ENCODE measurements at places on chromosomes 5 and 9. TPM values are rescaled to one million over a fixed set of nuclear protein-coding genes. Genes with fewer than 3 reads are reported as not detected.

DNA sequence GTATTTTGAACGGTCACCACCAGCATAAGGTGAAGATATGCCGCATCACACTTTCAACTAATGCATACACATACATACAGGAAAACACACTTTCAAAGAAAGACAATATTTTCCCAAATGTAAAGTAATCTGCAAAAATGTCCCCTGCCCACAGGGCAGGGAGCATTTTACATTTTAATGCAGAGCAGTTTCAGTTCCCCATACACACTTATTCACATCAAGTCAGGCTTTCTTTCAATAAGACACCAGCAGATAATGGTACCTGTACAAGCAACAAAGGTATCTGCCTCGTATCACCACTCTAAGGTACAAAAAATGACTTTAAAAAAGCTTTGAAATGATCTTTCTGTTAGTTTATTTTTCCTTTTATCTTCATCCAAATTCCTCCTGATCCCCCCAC, 247.1 kb upstream of the CCNG1 start:
- no peak for DNase-seq

DNA sequence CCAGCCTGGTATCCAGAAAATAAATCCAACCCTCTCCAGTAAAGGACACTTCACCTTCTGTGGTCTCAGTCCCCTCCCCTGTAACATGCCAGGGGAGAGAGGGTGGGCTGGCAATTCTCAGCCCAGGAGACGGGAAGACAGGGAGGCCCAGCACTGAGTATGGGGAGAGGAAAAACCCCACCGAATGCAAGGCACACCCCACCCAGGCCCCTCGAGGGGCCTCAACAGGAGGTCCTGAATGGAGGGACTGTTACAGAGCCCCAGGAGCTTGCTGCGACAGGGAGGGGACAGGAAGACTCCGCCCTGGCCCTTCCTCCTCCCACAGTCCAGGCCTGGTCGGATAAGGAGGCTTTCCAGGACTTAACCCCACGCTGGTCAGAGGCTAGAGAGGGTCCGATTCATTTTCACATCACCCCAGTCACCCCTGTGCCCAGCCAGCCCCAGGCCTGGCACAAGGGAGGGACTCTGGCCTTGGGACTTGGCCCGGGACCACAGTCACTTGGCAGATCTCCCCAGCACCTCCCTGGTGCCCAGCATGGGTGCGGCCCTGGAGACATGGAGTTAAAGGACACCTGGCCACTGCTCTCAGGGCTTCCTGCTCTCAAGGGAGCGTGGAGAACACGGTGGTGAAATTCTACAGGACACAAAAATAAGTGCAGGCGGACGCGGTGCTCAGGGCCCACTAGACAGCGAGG, 44.9 kb upstream of the STXBP1 start:
- DNase-seq: no peak

DNA sequence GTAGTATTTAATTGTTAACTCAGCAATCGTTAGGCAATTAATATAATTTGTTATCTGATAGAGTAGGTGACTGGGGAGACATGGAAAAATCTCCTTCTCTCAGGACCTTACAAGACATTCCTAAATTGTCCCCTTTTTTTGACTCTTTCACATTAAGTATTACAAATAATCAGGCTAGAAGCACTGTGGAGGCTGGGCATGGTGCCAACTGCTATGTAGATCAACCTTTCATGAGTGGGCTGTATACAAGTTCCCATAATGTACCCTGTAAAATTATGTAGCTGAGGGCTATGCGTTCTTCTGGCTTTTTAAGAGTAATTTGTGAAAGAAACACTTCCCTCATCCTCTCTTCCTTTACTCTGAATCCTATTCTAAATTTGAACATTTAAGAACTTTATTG, 140.2 kb downstream of the NFIB start:
- peak; percentile 7 for DNase-seq

- DNase-seq: no peak
Measured at GRCh38 chr9:34612788-34613390, 992 bp upstream of the RPP25L start.

DNA sequence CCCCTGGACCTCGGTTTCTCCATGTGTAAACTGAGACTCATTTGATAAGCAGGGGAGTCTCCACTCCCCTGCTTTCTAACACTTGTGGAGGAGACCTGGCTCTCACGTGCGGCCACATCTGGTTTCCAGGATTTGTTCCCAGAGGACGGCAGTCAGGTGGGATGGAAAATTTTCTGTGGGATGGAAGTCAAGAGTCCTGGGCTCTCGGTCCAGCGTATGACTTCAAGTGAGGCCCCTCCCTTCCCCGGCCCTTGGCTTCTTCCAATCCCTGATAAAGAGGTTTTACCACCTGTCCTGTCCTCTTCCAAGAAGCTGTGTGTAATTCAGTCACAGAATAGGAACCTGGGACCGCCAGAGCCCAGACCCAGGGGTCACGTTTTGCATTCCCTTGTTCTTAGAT, 35.0 kb downstream of the TMOD1 start:
- DNase-seq: no peak

DNA sequence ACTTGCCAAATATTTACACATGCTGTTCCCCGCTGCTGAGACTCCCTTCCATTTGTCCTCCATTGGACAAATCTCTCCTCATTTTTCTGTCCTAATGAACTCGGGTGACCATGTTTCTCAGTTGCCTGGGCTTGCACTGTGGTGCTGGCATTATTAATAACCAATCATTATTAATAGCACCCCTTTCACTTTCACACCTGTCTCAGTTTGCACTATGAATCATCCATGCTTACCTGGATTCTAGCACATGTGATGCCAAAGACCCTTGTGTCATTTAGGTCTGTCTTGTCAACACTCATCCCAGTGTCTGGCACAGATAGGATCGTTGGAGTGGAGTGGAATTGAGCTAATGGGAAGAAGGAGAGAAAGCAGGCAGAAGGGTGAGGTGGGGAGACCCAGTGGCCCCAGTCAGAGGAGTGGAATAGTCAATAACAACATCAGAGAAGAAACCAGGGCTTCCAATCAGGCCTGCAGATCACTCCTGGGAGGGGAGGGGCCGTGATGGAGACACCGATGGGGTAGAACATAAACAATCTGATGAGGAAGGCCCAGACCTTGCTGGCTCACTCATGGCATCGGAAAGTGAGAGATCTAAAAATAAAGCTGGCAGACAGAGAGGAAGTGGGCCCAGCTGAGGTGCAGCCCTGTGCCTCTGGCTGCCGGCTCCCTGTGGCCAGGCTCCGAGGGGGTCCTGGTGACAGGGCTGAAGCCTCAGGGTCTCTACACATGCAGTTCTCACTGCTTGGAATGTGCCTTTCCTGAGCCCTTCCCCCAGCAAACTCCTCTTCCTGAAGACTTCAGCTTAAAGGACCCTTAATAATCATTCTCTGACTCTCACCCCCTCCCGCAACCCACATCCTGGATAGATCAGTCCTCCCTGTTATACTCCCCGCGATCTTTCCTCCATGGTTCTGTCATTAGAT, 33.5 kb upstream of the CRB2 start:
- no peak for DNase-seq

- no peak for DNase-seq
Measured at GRCh38 chr9:34133436-34133949, 7.0 kb upstream of the DCAF12 start.

DNA sequence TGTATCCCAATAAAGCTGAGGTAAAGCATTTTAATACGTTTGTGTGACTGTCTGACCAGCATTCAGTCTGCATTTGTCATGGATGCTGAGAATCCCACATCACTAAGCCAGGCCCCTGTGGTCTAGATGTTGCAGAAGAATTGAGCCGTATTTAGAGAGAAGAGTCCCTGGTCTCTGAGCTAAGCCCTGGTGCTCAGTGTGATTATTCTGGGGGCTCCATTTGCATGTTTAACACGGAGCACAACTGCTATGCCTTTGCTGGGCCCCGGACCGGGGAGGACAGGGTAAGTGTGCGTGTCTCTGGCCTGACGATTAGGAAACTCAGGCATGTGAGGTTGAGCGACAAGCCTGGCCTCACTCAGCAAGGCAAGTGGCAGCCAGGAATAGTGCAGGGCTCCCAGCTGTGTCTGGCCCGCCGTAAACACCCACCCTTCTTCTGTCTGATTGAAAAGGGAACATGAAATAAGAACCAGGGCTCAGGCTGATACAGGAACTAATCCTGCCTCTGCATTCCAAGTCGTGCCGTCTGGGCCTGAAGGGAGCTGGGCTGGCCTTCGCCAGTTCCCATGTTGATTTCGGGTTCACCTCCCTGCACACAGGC, 22.3 kb downstream of the FAM78A start:
- DNase-seq: no peak

Gene PRRC1
- 79.5 TPM for polyA plus RNA-seq

Gene IFNK
- polyA plus RNA-seq: not detected

GRCh38 chr5:77893225-77893860, 117.2 kb upstream of the TBCA start:
- DNase-seq: no peak

DNA sequence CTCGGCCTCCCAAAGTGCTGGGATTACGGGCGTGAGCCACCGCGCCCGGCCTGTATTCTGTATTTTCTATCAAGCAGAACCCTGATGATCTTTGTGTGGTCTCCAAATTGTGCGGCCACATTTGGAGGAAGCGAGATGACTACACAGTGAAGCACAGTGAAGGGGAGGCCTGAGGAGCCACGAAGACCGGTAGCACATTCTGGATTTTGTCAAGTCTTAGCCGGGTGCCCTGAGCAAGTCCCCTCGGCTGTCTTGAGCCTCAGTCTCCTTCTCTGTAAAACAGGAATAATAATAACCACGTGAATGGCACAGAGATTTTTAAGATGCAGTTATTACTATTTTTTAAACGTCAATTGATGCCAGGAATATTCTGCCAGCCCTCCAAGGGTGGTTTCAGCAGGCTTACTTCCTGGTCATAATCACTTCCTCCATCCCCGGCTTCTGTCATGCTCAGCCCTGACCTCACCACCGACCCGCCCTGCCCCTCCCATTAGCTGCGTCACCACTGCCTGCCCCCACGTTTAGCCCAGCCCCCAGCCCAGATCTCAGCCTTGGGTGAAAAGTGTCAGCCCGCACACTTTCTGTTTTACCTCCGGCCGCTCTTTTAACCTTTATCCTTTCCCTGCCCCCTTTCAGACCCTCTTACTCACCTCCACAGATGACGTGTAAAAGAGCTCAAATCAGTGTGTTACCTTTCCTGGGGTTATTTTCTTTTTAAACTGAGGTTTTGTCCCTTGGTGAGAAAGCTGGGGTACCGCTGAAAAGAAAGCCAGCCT, 27.0 kb upstream of the ERGIC1 start:
- peak; percentile 74 for DNase-seq

- DNase-seq: no peak
Measured at GRCh38 chr9:125484350-125485282, 222.4 kb downstream of the MAPKAP1 start.

DNA sequence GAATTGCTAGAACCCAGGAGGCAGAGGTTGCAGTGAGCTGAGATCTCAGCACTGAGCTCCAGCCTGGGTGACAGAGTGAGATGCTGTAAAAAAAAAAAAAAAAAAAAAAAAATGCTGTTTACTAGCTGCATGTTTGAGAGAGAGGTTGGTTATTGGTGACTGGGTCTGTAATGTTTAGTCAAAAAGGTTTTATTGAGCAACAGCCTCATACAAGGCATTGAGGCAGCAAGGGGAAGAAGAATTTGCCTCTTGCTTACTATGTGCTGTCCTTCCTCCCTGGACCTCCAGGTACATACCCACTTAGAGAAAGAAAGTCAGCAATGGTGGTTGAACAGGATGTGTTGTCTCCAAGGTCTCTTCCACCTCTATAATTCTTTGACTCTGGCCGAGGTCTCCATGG, 140.7 kb upstream of the SPRY4 start:
- no peak for DNase-seq

DNA sequence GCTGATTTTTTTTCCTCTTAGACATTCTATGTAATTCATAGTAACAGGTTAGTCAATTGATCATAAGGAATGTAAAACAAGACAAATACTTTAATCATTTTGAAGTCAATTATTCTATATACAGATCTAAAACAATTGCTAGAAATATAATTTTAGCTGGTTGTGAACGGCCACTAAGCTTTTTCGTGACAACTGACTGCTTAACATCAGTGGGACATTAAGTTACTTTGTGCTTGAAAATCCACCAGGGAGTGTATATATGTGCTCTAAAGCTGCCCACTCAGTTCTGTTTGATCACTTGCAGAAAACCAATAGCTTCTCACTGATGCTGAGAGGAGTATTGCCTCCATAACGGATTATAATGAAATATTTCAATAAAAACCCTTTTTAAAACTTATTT, 370.2 kb upstream of the CCNH start:
- no peak for DNase-seq

Gene C9orf50
- polyA plus RNA-seq: 0.78 TPM

GRCh38 chr9:27108981-27109541, at the start of gene TEK:
TSS of gene TEK (plus strand) at chr9:27109225. CDS start at chr9:27109591, 366 bp downstream.
- no peak for DNase-seq

DNA sequence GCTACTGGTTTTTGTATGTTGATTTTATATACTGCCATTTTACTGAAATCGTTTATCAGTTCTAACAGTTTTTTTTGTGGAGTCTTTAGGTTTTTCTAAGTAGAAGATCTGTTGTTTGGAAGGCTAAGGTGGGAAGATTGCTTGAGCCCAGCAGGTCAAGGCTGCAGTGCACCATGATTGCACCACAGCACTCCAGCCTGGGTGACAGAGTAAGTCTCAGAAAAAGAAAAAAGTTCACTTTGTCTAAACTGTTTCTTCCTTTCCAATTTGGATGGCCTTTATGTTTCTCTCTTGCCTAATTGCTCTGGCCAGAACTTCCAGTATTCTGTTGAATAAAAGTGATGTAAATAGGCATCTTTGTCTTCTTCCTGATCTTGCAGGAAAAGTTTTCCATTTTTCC, 124.5 kb upstream of the LRRTM2 start:
- no peak for DNase-seq

- DNase-seq: no peak
Measured at GRCh38 chr5:60519372-60519771, 180.6 kb downstream of the DEPDC1B start.

Gene TRAF1
- polyA plus RNA-seq: 6.6 TPM

DNA sequence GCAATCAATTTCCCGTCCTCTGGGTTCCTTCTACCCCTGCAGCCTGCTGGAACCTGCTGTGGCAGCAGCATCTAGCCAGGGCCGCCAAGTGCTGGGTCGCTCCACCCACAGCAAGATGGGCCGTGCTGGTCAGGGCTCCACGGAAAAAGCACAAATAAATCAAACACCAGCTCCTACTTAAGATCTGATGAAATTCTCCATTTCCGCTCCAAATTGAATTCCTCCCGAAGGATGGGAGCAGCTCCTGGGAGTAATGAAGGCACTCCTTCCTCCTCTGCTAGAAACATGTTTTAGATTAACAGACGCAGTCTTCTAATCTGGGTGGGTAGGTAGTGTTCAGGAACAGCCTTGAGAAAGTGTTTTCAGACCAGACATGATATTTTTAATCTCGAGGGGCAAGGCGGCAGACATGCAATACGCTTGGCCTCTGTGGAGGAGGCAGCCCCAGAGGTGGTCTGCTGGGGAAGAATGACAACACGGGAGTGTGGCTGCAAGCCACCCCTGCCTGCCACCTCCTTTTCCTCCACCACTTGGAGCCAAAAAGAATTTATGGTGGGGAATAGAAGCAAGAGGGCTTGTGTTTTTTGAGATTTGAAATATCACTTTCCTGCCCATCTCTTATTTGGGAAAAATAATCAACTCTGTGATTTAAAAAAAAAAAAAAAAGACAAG, 194.1 kb downstream of the AOPEP start:
- no peak for DNase-seq

GRCh38 chr9:93112864-93113389, 16.9 kb downstream of the CARD19 start:
- DNase-seq: no peak

Gene SPINK7
- polyA plus RNA-seq: 0.13 TPM

- peak; percentile 60 for DNase-seq
Measured at GRCh38 chr5:142145106-142145900, 36.7 kb downstream of the NDFIP1 start.

Gene DCANP1
- 0.09 TPM for polyA plus RNA-seq

Data from renal pelvis (tissue), 12 donors.